Activated CD4-positive, alpha-beta T cell treated with anti-CD3 and anti-CD28 coated beads for 1 hour (primary cell): ENCODE measurements at places on chromosomes 16 and 17.

DNA sequence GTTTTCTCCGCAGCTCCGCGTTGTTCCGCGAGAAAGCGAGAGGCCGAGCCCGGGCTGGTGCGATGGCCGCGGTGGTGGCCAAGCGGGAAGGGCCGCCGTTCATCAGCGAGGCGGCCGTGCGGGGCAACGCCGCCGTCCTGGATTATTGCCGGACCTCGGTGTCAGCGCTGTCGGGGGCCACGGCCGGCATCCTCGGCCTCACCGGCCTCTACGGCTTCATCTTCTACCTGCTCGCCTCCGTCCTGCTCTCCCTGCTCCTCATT is 404 bp downstream of the EMC6 start:
- no peak for DNase-seq

DNA sequence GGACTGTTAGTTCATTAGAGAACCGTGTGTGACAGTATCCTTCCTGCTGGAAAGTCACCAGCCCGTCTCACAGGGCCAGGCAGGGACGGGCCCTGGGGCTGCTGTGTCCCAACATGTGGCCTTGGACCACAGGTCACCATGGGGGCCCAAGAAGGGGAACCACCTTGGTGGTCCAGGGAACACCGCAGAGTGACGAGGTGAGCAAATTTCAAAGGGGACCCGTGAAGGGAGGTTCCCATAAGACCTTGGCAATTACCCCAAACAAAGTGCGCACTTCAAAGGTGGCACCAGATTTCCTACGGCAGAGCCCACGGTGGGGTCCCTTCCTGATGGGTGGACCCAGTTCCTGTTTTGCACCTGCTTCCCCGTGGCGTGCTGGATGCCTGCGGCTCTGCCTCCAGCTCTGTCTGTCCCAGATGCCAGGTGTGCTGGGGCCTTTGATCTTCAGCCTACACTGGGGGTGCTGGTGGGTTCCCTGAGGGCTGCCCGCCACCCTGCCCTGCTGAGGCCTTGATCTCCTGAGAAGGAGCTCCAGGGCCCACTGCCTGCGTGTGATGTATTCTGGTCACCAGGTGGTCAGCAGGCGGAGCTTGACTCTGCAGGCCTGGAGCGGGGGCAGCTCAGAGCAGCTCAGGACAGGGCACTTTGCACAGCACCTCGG is 27.0 kb downstream of the SLC7A5 start:
- no peak for DNase-seq

DNA sequence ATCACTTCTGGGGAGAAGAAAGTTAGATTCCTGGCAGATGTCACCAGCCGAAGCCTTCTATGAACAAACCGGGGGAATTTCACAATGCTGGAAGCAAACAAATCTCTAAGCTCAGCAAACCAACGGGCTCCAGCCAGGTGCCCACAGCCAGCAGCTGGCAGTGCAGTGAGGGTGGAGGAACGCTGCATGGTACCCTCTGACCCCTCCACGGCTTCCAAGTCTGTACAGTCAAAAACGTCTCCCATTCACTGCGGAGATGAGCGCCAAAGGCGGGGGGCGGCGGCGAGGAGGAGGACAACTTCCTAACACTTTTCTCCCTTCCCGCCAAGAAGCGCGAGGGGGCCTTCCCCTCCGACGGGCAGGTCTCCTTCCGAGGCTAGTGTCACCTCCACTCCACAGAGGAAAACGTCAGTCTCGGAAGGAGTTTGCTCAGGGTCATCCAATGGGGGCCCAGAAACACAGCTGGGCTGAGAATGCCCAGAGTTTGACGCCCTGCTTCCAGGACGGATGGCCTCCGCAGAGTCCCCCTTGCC is 924 bp downstream of the ZNF598 start:
- DNase-seq, result no peak

- no peak for DNase-seq
Measured at GRCh38 chr17:31491376-31492131, 100.1 kb downstream of the RAB11FIP4 start.

- no peak for DNase-seq
Measured at GRCh38 chr17:76243826-76244679, 3.8 kb upstream of the RNF157 start.

- DNase-seq, result no peak
Measured at GRCh38 chr17:49630113-49630900, 47.6 kb downstream of the SPOP start.

DNA sequence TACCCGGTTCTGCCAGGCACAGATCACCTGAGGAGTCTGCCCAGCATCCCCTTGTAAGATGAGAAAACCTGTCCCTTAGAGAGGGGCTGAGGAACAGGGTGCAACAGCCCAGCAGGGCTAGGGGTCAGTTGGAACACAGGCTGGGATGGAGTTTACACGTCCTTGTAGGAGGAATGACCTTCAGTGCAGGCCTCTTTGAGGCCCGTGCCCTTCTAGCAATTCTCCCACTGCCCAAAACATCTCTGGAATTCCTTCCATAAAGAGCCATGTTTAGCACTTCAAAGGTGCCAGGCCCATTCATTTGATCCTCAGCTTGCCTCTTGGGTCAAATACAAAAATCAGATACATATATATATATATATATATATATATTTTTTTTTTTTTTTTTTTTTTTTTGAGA is 4.5 kb downstream of the CTNS start:
- DNase-seq, result no peak

DNA sequence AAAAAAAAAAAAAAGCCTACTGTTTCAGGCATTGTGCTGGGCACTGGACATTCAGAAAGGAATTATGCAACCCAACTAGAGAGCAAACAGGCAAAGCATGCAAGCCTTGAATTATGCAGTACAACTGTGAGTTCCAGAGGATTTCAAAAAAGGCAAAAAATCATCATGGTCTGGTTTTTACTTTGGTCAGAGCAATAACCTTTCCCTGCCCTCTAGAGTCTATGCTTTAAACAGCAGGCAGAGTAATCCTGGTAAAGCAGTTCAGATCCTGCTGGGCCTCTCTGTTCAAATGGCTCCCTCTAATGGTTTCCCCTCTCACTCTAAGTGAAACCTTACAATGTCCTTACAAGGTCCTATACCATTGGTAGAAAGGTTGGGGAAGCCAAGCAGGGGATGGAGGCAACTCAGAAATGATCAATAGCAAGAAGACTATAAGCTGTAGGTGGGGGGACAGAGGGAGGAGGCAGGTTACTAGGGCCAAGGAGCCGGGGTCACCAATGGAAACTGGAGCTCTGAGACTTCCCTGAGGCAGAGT is 4.6 kb upstream of the TAF15 start:
- peak; percentile 13 for DNase-seq

GRCh38 chr17:5045496-5045895 is 10.3 kb upstream of the SLC52A1 start:
- DNase-seq, result no peak

GRCh38 chr17:10956821-10957220 is 118.9 kb upstream of the PIRT start:
- DNase-seq, result no peak

DNA sequence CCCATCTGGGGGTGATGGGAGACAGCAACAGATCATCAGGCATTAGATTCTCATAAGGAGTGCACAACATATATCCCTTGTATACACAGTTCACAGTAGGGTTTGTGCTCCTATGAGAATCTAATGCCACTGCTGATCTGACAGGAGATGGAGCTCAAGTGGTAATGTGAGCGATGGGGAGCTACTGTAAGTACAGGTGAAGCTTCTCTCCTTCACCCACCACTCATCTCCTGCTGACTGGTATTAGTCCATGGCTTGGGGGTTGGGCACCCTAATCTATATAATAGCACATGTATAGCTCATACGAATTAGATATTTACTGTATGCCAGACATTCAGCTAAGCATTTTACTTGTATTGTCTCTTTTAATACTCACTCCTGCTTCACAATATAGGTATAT is 101.7 kb downstream of the MAP2K6 start:
- no peak for DNase-seq

DNA sequence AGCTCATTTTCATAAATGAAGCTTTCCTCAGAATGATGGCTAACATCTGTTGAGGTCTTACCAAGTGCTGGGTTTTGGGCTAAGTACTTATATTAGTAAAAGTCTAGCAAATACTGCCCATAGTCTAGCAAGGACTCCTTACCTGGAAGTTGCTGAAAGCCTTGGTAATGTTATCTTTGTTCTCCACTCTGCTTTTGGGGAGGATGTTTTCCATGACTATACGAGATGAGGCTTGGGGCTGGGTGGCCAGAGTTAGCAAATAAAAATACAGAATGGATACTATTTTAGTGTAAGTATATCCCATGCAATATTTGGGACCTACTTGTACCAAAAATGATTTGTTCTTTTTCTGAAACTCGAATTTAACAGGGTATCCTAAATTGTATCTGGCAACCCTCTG is 7.7 kb downstream of the CCL18 start:
- no peak for DNase-seq

DNA sequence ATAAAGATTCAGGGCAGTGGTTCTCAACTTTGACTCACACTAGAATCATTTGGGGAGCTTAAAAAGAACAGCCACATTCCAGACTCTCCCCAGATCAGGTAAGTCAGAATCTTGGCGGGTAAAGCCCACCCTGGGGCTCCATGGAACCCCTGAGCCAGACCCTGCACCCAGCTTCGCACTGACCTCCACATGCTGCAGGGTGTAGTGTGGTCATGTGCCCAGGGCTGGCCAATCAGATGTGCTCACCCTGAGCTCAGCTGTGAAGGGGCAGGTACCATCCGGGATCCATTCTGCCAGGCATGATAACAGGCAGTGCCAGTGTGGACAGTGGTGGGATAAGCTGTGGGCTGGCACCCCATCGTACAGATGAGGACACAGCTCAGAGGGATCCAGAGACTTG is 28.1 kb upstream of the MED9 start:
- DNase-seq, result no peak

GRCh38 chr17:43342589-43342890 is 56.3 kb upstream of the ARL4D start:
- DNase-seq, result no peak

- DNase-seq, result no peak
Measured at GRCh38 chr16:90031931-90032673, 12.8 kb upstream of the DBNDD1 start.

DNA sequence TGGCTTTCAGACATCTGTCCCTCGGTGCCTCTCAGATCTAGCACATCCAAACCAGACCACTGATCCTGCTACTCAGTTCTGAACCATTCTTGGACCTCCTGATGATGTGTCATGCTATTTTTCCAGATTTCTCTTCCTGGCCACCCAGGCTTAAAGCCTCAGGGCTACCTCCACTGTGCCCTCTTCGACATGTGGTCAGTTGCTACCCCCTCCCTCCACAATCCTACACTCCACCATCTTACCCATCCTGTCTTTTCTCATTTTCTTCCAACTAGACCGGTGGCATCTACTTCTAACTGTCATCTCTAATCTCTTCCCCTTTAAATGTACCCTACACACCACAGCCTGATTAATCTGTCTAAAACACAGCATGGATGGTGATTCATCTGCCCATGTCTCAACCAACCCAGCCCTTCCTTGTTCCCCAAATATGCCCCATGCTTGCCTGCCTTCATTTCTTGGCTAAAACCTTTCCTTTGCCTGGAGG is 478.6 kb downstream of the SLC39A11 start:
- no peak for DNase-seq

DNA sequence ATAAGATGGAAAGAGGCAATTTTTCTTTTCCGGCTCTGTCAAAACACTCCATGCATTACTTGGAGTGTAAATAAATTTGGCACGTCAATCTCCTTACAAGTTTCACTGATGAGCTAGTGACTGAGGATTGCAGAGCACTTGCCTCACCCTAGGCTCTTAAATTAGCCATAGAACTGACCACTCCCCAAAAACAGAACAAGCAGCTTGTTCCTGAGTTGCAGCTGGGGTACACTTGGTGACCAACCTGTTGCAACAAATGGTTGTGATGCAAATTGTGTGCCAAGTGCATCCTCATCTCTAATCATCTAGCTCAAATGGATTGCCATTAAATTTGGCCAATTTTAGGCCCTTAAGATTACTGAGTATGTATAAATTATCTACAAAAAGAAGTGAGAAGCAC is 67.0 kb downstream of the CACNG1 start:
- DNase-seq, result no peak

DNA sequence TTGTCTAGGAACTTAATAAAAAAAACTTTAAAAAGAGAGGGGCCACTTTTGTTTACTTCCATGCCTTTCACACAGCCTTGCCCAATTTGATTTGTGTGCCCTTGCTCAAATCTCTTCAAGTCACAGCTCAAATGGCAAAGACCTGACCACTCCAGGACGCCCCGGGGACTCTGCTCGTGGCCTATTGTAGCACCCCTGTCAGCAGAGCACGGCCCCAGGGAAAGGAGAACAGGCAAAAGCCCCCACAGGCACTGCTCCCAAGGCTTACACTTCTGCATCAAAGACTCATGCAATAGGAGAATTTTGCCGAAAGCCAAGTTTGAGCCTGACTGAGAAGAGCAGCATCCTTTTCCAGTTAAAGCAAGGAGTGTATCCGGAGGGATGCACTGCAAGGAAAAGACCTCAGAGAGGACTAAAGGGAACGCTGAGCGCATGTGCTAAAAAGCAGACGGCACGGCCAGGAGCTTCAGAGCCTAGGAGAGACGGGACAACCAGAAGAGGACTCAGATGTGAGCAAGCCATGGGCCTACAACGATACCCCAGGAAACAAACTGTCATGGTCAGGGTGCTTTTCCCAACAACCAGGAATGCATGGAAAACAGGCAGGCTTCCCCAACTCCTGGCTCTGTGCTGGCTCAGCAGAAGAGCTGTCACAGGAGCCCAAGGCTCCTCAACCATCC is 8.2 kb downstream of the CREBBP start:
- DNase-seq, result no peak

DNA sequence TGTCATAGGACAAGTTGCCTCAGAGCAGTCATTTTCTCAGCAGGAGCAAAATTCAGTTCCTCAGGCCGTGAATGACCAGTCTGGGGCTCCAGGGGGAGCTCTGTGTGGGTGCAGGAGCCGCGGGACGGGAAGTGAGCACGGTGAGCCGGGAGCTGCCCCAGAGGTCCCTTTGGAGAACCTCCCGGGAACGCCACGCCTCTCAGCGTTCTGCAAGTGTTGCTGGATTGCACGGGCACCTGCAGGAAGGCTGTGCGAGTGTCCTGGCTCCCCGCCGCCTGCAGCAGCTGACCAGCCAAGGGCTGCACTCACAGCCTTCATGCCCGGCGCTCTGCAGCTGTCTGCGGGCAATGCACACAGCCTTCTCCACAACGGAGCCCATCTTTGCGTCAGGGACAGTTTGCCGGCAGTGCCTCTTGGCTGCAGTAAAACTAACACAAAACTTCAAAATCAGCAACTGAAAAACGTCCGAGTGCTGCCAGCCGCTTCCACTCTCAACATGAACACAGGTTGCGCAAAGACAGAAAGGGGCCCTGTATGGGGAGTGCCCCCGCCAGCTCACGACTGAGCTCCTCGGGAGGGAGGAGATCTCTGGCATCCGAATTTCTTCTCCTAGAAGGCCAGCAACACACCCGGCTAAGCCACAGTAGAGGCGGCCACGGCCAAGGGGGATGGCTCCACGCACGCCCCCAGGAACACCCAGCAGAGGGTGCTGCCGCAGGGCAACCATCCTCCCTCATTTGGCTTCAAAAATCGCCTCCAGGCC is 16.0 kb downstream of the NDUFAF8 start:
- DNase-seq, result no peak

DNA sequence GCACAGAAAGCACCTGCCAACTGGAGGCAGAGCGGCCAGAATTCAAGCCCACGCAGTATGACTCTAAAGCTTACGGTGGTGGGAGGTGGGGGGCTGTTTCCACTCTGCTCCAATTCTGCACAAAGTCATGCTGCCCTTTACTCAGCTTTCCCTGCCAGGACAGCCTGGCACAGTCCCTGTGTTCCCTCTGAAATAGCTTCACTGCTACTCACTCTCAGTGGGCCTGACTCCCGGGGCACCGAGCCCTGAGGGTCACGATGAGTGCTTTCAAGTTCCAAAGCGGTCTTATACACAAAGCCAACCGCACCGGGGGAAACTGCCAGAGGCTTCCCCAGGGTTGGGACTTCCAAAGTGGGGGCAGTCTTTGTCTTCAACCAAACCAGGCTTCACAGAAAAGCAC is 306.1 kb upstream of the XYLT1 start:
- no peak for DNase-seq

- no peak for DNase-seq
Measured at GRCh38 chr17:35944151-35944550, 638 bp upstream of the LYZL6 start.
